ENCODE measurements at places on chromosomes 2 and 18.

DNA sequence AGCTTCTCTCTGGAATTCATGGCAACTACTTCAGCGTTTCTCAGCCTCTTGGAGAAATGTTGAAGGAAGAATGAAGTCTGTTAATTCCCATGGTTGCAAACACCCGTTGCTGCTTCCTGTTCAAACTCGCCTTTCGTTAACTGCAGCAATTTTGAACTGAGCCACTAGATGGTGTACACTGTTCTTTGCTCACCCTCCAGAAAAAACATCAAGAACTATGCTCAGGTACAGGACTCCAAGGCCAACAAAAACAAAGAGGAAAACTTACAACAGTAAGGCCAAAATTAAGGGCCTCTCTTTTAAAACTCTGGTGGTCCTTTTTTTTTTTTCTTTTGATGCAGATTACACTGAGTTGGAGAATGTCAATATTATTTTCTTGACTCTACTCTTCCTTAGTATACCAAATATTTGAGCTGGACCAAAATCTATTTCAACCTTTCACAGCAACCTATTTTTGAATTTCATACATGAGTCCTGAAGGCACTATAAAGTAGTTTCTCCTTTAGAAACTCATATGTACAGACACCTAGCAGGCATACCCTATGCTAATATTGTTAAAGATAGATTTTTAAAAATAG lies 58.2 kb downstream of the KLHL14 start:
- peak; percentile 12 for DNase-seq

DNA sequence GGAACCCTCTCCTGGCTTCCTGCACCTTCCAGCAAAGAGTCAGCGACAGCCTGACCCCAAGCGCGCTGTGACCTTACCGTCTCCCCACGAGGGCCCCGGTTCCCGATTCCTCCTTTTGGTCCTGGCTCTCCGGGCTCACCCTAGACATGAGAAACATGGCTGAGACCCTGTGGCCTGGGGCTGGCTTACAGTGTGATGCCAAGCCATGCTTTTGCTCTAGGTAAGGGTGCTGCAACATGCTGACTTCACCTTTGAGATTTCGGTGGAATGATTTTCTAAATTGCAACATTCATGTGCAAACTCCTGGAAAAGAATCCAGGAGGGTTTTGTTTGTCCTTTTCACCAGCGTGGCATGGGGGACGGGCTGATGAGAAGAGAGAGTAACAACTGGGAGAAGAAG lies 63.9 kb downstream of the COL6A3 start:
- DNase-seq, result no peak

- no peak for DNase-seq
These were observed 28.8 kb downstream of the HDAC4 start for GRCh38 chr2:239371726-239372686.

DNA sequence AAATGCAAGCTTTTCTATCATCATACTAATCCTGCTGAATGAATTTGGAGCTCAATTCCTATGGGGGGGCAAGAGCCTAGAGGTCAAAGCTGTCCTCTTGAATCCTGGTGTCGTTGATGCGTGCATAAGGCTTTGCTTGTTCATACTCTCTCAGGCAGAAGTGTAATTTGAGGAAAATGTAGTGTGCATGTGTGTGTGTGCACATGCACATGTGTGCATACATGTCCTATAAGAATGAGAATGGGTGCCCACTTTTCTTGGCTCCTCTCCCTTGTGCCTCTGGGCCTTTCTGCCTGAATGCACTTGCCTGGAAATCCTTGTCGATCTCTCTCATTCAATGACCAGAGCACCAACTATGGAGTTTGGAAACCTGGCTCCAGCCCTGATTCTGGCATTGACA lies 28.5 kb upstream of the C18orf32 start:
- no peak for DNase-seq

DNA sequence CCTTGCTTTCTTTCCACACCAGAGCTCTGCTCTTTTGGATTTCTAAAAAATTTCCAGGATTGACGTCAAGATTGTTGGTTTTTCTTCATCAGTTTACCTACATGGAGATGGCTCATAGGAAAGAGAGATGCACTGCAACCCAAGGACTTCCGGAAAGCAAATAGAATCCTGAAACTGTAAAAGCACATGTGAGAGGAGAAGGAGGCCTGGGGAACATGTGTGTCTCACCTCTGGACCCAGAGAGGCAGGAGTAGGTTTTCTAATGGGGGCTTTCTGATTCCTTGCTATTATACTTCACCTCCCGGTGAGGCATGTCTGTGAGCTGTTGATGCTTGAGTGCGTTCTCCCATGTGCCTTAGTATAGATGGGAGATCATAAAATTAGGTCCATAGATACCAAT lies 362.8 kb downstream of the DCDC2C start:
- DNase-seq, result no peak

DNA sequence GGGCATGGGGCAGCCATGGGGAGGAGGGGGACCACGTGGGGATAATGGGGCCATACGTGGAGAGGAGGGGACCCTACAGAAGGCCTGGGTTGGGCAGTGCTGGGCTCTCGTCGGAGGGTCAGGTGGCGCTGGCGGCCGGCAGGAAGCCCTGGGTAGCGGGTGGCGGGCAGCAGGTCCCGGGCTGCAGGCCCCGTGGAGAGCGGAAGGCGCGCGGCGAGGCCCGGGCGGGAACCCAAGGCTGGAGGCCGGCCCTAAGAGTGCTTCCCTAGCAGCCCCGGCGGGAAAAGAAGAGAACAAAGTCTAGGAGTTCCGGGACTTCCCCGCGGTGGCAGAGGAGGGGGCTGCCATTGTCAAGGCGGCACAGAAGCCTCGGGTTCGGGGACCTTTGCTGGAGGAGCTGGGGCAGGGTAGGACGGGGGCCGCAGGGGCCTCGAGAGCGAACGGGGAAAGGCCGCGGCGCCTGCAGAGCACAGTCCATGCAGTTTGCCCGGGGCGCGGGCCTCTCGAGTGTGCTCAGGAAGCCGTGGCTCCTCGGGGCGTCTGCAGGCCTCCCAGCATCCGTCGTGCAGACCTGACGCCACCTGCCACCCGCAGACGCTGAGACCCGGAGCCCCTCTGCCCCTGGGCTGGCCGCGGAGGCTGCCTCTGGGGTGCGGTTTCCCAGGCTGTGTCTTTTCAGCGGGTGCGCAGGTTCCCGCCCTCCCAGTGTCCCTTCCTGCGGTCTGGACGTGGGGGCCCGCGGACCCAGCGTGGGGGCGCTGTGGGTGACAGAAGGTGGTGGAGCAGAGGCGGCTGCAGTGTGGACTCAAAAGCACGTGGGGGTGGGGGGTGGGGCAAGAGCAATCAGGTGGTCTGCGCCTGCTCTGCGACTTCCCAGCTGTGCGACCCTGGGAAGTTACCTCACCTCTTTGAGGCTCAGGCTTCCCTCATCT lies 19.4 kb upstream of the NCL start:
- DNase-seq, result no peak

DNA sequence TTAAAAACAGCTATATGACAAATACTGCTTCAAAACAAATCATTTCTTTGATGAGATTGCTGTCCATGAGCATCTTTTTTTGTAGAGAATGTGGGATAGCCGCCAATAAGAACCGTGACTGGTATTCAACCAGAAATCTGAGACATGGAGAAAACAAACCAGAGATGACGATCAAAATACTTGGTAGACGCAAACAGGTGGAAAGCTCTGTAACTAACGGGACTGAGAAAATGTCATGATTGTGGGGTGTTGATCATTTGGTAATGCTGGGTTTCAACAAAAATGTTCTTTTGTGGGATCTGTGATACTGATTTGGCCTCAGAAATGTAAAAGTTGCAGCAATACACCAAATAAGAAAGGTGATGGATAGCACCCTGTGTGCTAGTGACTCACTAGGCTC lies 364.8 kb downstream of the NYAP2 start:
- no peak for DNase-seq

GRCh38 chr2:149884871-149885270 lies 297.3 kb upstream of the MMADHC start:
- DNase-seq, result no peak

DNA sequence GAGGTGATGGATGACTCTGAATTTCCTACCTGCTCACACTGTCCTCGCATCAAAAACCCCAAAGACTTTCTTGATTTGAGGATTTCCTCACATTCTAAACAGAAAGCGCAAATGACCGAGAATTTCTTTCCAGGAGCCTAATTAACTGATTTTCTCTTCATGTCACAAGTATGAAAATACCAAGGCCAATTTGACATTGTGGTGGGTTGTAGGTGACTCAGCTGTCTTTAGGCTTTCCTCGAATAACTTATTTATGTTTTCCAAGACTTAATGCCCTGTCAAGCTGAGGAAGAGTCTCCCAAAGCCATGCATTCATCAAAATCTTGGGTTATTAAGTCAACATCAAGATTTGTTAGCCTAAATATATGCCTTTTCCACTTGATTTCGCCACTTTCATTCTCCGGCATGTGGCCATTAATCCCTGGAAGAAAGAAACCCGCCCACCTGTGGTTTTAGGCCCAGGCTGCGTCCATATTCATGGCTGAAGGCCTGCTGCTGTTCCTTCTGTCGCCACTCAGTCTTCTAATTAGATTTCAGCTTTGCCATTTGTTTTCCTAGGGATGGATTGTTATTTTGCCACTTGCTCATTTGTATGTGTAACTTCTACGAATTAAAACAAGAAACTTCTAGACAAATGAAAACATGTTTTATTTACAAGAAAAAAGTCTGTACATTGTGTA lies 84.9 kb downstream of the ST6GAL2 start:
- DNase-seq, result peak; percentile 8

DNA sequence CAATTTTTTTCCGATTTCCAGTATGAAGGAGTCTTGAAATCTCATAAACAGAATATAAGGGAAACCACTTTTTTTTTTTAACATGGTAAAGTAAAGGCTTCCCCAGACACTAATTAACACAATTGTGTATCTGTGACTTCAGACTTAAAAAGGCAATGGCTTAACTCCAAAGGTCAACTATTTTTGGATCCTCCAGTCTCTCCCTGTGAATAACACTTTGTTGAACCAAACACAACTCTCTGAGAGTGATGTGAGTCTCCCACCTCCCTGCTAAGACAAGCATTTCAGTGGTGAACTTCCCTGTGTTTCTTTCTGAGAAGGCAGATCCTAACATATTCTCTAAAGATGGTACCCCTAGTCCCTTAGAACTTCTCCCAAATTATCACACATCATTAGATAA lies 219.6 kb upstream of the RBBP8 start:
- no peak for DNase-seq

DNA sequence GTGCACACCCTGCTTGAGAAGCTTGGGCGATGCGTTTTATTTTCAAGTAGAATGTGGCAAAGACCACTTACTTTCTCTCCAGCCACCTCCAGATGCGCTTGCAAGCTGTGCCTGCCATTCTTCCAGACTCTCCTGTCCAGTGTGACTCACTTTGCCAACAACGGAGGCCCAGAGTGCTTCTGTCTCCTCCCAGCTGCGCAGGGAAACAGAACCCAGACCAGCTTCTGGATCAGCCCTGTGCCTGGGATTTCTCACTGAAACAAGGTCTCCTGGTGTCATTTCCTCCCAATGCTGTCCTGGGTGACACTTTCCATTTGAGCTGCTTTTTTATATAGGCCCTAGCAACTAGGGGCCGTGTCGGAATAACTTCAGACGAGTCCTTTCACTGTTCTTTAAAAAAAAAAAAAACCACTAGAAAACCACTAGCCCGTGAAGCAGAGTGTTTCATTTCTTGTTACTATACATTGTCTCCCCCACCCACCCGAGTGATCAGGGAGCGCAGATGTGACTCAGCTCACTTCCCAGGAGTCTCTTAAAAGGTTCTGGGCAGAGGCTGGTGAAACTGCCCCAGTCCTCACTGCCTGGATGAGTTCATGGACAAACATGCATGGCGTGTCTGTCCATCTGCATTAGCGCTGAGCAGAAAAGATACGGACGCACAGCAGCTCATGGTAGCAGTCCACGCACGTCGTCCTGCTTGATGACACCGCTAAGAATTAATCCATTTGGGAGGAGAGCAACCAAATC lies 25.3 kb upstream of the RPL31 start:
- no peak for DNase-seq

DNA sequence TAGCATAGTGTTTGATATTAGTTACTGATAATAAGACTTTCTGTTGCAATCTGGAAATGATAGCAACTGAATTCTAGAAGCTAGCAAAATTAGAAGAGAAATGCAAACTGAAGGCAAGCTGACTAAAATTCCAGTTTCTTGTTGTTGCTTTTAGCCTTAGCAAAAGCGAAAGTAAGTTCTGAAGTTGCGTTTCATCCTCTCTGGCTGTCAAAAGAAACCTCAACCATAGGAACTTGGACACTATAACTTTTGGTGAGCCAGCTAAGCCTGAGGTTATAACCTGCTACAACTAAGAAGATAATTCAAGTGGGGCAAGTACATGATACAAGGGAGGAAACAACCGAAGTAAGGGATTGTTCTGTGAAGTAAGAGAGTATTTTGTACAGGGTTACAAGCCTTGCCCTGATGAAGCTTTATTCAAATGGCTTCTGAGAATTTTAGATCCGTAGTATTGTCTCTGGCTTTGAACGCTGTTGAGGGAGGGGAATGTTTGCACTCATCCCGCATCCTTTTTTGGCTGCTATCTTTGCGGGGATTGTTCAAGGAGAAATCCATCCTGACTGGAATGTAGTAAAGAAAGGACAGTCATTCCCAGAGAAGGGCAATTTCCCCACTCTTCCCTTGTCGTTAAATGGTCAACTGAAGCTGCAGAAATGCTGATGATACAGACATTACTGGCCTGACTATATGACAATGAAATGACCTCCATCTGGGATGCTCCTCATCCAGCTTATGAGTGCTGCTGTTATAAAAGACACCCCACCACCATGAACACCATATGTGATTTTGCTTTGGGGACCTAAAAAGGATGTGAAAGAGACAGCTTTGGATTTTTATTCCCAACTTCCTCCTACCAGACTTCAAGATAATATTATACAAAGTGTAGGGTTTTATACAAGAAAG lies 7.0 kb upstream of the TMX3 start:
- DNase-seq, result no peak

DNA sequence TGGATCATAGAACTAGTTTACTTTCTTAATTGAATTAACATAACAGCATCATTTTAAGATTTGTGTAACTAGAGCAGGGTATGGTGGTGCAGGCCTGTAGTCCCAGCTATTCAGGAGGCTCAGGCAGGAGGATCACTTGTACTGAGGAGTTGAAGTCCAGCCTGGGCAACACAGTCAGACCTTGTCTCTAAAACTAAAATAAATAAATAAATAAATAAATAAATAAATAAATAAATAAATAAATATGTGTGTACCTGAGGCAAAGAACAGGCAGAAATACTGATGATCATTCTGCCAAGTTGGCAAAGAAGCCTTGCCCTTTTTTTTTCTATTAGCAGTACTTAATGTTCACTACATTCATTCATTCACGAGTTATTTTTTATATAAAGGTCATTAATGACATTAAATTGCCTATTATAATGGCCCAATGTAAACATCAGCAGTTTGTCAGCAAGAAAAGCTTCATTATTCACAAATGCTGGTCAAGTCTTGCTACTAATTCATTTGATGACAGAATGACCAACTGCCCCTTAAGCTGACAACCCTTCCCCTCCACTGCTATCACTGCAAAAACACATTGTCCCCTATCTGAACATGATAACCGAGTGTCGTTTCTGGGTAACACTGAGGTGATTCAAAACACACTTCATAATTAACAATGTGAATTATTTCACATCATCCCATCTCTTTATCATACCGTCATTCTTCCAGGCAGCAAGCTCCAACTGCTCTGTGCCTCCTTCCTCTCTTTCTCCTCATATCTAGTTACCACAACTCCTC lies 39.0 kb downstream of the ARL5A start:
- DNase-seq, result no peak
